ENCODE measurements at places on chromosomes 11 and 22.

DNA sequence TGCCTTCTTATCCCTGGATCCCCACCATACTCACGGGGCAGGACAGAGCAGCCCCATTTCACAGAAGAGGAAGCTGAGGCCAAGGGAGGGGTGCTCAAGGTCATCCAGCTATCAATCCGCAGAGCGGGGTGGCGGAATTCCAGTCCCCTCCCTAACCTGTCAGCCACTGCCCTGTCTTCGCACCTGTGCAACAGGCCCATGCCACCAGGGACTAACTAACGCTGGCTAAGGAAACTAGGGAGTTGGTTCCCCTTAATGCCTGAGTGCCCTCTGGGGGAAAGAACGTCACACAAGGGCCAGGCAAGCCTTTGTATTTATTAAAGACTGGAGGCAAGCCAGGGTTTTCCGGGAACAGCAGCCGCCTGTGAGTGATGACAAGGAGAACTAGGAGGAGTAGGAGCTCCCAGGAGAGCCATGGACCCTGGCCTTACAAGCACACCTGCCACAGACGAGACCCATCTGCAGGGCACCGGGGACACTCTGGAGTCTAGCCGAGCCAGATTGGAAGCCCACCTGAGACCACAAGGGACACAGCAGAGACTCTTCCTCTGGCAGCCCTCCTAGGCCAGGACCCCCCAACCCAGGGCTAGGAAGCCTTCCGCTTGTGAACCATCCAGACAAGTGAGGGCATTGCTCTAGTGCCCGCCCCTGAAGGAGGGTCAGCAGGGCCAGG lies 64.4 kb downstream of the MYH9 start:
- DNase-seq, result no peak
- H3K27me3 ChIP-seq, result no peaks in the 10 kb centered on the region
- no peak overlapping the region for H3K4me3 ChIP-seq
- peak overlapping the region; percentile 88 for H3K27ac ChIP-seq
- peaks cover 56% of the 10 kb centered on the region for H3K4me1 ChIP-seq
- H3K36me3 ChIP-seq, result peaks cover 76% of the 10 kb centered on the region

DNA sequence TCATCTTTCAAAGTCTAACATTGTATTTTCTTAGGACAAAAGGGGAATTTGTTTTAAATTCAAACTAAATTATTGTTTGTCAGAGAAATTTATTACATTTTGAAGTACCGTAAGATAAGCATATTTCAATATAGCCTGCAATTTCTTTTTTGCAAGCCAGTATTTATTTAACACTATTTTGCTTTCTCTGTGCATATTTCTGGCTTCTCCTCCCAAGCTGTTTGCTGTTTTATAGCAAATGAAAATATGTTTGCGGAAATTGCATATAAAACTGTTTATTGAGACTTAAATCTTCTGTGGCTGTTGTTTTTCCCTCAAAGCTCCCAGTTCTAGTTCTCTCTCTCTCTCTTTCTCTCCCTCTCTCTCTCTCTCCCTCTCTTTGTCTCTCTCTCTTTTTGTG lies 866.8 kb downstream of the FAM181B start:
- no peak overlapping the region for H3K4me3 ChIP-seq
- H3K4me1 ChIP-seq, result no peaks in the 10 kb centered on the region
- H3K27me3 ChIP-seq, result no peaks in the 10 kb centered on the region
- DNase-seq, result no peak

DNA sequence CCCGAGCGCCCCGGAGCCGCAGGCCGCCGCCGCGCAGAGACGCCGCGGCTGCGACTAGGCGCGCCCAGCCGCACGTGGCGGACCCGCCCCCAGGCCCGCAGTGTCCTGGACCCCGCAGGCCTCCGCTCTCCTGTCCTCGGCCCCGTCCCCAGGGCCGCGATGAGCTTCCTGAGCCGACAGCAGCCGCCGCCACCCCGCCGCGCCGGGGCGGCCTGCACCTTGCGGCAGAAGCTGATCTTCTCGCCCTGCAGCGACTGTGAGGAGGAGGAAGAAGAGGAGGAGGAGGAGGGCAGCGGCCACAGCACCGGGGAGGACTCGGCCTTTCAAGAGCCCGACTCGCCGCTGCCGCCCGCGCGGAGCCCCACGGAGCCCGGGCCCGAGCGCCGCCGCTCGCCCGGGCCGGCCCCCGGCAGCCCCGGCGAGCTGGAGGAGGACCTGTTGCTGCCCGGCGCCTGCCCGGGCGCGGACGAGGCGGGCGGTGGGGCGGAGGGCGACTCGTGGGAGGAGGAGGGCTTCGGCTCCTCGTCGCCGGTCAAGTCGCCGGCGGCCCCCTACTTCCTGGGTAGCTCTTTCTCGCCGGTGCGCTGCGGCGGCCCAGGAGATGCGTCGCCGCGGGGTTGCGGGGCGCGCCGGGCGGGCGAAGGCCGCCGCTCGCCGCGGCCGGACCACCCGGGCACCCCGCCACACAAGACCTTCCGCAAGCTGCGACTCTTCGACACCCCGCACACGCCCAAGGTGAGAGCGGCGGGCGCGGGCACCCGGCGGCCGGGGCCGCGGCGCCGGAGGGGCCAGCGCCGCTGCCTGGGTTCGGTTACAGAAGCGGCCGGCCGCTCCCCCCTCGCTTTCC lies 528 bp downstream of the WEE1 start:
- no peaks in the 10 kb centered on the region for H3K27me3 ChIP-seq
- peak overlapping the region; percentile 94 for H3K27ac ChIP-seq
- DNase-seq, result peak; percentile 23
- H3K4me3 ChIP-seq, result peak overlapping the region; percentile 92
- no peaks in the 10 kb centered on the region for H3K36me3 ChIP-seq
- peaks cover 36% of the 10 kb centered on the region for H3K4me1 ChIP-seq

GRCh38 chr11:112343368-112344039 lies 82.8 kb upstream of the PLET1 start:
- no peak for DNase-seq
- H3K27ac ChIP-seq, result no peak overlapping the region
- H3K27me3 ChIP-seq, result no peaks in the 10 kb centered on the region
- H3K4me3 ChIP-seq, result no peak overlapping the region
- no peaks in the 10 kb centered on the region for H3K4me1 ChIP-seq

- H3K4me1 ChIP-seq, result peaks cover 28% of the 10 kb centered on the region
- peaks cover 100% of the 10 kb centered on the region for H3K36me3 ChIP-seq
- H3K4me3 ChIP-seq, result no peak overlapping the region
- no peak for DNase-seq
- no peaks in the 10 kb centered on the region for H3K27me3 ChIP-seq
These were observed 8.2 kb downstream of the SF1 start for GRCh38 chr11:64770120-64770519.

DNA sequence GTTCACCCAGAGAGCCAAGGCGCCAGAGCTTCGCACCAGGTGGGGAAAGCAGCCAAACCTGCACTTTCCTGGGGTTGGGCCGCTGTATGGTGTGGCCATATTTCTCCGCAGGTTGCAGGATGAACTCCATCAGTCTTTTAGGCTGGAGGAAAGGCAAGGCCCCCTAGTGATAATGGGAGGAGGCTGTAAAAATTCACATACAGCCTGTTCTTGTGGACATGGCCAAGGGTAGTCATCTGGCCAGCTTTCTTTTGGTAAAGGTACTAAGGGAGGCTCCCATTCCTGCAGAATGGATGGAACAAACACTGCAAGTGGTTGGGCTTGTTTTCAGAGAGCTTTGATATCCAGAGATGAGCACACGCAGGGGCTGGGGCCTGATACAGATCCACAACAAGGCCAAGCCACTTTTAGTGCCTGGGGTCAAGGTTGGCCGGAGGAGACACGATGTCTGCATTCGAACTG lies 29.6 kb downstream of the C22orf31 start:
- peak overlapping the region; percentile 90 for H3K27ac ChIP-seq
- H3K36me3 ChIP-seq, result no peaks in the 10 kb centered on the region
- H3K4me3 ChIP-seq, result no peak overlapping the region
- DNase-seq, result no peak

All from upper lobe of left lung (tissue), 6 donors.